Ascending aorta (tissue), 2 donors: ENCODE measurements at places on chromosomes 6 and 20.

DNA sequence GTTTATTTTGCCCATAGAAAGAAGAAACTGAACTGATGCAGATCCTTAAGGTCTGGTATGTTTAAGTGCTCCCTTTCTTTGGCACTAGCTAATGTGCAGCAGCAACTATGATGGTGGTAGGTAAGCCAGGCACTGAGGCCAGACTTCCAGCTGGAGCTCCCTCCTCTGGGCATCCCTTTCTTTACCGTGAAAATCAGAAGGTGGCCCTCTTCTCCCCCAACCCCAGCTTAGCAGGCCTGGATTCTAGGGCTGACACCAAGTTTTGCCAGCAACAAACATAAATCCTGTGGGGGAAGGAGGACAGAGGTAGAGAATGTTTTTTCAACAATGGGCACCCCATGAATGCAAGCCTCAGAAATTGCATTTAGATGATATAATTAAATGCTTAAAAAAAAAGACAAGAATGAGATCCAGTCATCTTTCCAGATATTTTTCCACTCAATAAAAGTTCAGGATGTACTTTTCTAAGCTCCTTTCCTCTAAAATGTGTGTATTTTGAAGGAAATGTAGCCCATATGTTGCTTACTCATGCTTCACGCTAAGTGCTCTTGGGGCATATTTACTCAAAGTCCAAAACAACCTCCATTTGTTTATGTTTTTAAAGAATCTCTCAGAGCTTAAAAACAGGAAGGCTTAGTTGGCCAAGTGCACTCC is 123.9 kb upstream of the NXT1 start:
- no peaks in the 10 kb centered on the region for H3K27me3 ChIP-seq
- H3K27ac ChIP-seq, result no peak overlapping the region
- no peaks in the 10 kb centered on the region for H3K4me1 ChIP-seq

- H3K36me3 ChIP-seq, result no peaks in the 10 kb centered on the region
- H3K27ac ChIP-seq, result peak overlapping the region; percentile 86
- peaks cover 34% of the 10 kb centered on the region for H3K4me1 ChIP-seq
- no peak overlapping the region for H3K4me3 ChIP-seq
- DNase-seq, result peak; percentile 81
These were observed 294.2 kb downstream of the FOXC1 start for GRCh38 chr6:1903780-1904465.

DNA sequence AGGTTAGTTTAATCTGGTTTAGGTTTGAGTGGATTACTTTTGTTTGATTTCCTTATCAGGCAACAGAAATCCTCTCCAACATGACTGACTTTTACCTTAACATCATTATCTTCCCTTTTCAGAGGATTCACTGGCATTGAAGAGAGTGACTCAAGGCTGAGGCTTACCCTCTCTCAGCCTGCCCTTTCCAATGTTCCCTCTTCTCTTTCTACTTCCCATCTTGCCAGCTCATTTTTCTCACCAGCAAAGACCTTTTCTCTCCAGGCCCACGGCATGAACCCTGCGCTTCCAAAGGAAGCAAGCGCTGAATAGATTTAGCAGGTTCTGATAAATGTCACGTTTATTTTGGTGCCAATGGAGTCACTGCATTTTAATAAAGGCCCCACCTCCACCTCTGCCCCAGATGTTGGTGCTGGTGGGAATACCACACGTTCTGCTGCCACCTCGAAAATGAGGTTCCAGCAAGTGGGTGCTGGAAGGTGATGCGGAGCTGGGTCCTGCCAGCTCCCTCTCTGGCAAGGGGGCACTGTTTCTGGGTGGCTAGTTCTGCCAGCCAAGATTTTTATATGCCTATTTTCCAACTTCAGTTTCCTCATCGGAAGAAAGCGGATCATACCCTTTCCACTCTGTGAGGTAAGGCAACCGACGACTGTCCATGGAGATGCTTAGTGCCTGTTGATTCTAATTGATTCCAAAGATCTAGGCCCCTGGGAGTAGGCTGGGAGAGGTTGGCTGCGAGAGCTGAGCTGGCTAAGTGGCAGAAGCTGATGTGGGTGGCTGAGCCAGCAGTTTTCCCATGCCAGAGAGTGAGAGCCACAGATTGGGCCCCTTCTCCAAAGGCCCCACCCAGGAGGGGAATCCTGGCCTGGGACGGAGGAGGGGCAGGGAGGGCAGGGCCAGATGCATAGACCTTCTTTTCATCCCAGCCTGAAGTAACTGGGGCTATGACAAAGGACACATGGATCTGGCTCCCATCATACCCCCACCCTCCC is 87.7 kb upstream of the MAFB start:
- H3K36me3 ChIP-seq, result no peaks in the 10 kb centered on the region
- peak overlapping the region; percentile 39 for H3K27ac ChIP-seq
- no peak overlapping the region for H3K4me3 ChIP-seq
- peaks cover 13% of the 10 kb centered on the region for H3K4me1 ChIP-seq
- no peak for DNase-seq

DNA sequence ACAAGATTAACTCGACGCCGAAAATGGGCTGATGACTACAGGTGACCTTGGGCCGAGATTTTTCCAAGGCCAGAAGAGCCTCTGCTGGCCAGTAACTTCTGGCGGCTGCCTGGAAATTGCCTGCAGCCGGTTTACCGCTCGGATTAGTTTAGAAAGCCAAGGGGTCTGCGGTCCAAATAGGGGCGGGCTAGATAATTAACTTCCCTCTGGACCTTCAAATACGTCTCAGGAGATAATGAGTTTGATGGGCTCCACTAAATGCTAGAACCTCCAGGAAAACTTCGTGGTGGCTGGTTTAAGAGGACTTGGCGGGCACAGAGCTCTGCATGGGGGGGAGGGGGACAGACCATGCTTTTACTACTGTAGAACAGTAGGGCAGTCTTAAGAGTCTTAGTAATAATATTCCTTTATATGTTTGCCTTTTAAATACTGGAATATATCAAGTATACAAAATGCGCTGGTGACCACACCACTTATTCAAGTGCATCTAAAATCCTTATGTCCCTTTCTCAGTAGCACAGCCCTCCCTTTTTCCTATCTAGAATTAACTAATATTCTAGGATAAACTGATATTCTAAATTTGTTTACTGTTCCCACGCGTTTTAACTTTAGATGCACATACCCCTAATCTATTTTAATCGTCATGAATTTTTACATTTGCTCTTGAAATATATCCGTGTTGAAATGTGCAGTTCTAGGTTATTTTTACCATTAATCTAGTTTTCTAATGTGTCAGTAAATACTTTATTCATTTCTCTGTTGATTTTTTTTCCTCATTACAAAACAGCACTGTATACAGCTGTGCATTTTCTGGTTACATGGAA is 107.5 kb upstream of the PRSS16 start:
- no peaks in the 10 kb centered on the region for H3K27me3 ChIP-seq
- no peaks in the 10 kb centered on the region for H3K36me3 ChIP-seq
- peak overlapping the region; percentile 61 for H3K4me3 ChIP-seq
- no peak for DNase-seq

DNA sequence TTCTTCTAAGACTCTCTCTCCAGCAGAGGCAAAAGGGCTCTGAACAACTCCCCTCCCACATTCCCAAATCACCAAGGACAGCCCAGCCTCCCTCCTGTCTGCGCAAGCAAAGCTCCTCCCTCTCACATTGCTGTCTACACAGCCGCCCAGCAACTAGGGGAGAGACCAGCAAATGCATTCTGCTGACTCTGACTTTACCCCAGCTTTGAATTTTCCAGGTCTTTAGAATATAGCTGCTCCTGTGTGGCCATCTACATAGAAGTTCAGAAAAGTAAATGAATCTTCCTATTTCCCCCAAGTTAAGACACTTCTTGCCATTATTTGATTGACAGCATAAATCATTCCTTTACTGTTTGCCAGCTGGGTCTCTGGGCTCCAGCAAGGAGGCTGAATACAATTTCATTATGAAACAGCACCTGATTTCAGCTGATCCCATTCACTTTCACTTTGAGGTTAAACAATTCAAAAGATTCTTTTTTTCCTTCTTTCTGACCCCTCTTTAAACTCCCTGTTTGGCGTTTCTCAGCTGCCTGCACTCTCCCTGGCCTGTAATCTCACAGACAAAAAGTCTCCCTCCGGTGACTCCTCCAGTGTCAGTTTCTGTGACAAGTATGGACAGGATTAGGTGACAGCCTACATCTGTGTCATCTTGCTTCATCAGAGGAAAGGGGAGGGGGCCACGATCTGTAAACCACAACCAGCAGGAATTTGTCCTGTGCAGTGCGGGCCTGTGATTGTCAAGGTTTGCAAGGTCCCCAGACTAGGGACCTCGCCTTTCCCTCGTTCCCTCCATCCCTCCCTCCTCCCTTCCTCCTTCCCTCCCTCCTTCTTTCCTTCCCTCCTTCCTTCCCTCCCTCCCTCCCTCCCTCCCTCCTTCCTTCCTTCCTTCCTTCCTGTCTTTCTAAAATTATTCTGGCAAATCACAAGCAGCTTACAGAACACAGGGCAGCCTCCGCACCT is 205.6 kb upstream of the RIN2 start:
- H3K27ac ChIP-seq, result peak overlapping the region; percentile 61
- H3K27me3 ChIP-seq, result no peaks in the 10 kb centered on the region
- no peak overlapping the region for H3K4me3 ChIP-seq
- DNase-seq, result no peak

DNA sequence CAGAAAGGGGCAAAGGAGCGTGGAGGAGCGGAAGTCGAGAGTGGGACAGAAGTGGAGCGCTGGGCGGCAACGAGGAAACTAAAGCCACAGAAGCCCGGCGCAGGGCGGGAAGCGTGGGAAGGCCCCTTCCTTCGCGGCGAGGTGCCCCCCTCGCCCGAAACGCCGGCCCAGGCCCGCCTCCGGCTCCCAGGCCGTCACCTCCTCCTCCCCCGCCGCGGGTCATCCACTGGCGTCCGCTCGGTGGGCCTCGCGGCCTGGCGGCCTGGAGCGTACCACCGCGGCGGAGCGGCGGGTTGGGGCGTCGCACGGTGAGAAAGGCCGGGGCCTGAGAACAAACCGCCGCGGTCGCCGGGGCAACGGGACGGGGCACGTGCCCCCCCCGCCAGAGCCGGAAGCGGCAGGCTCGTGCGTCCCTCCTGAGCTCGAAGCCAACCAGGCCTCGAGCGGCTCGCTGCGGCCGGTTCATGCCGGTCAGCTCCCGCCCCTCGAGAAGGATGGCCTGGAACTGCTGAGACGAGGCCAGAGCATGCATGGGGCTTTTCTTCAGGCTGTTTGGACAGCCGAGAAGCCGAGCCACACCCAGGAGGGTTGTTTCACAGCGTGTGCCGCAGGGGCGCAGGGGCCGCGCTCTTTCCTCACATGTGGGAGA is at the start of gene TCP11:
TCP11 (minus strand) TSS at position 333 of the 649 bp plus-strand sequence. CDS start 469 bp downstream, outside the sequence.
- no peak within 1 kb of the TSS for H3K27ac ChIP-seq
- H3K27me3 ChIP-seq, result no peaks in the 10 kb centered on the region
- H3K4me1 ChIP-seq, result peaks cover 4% of the 10 kb centered on the region
- DNase-seq, result no peak
- H3K4me3 ChIP-seq, result peak within 1 kb of the TSS; percentile 36
- no peaks in the 10 kb centered on the region for H3K36me3 ChIP-seq

DNA sequence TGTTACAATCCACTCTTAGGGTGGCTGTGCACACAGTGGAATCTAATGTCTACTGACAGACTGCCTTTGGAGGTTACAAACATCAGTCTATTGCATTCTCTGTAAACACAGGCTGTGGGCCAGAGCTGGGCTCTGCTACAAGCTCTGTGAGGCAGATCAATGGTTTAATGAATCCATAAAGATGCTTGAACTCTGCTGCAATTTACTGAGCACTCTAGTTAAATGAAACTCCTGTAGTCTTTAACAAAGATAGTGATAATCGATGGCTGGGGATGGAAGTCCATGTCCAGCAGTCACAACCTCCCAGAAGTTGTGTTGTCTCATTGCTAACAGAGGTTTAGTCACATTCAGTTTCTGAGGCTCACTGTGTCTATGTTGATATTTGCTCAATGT is 50.5 kb downstream of the SOBP start:
- H3K36me3 ChIP-seq, result no peaks in the 10 kb centered on the region
- no peak overlapping the region for H3K27ac ChIP-seq

- no peak for DNase-seq
- H3K4me1 ChIP-seq, result peaks cover 11% of the 10 kb centered on the region
- H3K27me3 ChIP-seq, result peaks cover 51% of the 10 kb centered on the region
- H3K36me3 ChIP-seq, result no peaks in the 10 kb centered on the region
- H3K27ac ChIP-seq, result no peak overlapping the region
These were observed 3.0 kb upstream of the PRDM13 start for GRCh38 chr6:99603421-99604165.
